ENCODE measurements at places on chromosomes 4 and X.

- peak; percentile 60 for DNase-seq
These were observed 431.8 kb upstream of the HTR2C start for GRCh38 chrX:114152130-114152529.

DNA sequence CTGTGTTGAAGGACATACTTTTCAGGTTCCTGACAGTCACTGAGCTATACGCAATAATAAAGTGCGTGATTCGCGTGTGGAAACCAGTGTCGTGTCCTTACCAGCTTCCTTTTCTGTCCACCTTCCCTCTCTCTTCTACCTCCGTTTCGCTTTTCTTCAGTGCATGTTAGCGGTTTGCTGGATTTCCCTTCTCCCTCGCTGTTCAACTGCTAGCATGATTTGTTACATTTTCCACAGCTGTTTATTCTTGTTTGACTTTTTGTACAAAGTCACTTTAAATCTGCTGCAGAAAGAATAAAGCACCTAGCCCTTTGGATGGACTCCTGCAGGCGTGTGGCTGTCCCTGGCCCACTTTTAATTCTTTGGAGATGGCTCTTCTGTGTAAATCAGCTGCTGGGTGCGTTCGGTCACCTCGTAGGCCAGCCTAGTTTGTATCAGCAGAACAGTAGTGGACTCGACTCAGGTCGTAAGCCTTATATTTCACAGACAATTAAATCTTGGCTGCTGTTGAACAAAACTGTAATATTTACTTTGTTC, 8.9 kb upstream of the HAND2 start:
- no peak for DNase-seq

DNA sequence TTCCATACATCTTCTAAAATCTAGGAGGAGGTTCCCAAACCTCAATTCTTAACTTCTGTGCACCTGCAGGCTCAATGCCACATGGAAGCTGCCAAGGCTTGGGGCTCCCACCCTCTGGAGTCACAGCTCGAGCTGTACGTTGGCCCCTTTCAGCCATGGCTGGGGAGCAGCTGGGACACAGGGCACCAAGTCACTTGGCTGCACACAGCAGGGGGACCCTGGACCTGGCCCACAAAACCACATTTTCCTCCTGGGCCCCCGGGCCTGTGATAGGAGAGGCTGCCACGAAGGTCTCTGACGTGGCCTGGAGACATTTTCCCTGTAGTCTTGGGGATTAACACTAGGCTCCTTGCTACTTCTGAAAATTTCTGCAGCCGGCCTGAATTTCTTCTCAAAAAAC, 8.2 kb upstream of the TENT5D start:
- no peak for DNase-seq

DNA sequence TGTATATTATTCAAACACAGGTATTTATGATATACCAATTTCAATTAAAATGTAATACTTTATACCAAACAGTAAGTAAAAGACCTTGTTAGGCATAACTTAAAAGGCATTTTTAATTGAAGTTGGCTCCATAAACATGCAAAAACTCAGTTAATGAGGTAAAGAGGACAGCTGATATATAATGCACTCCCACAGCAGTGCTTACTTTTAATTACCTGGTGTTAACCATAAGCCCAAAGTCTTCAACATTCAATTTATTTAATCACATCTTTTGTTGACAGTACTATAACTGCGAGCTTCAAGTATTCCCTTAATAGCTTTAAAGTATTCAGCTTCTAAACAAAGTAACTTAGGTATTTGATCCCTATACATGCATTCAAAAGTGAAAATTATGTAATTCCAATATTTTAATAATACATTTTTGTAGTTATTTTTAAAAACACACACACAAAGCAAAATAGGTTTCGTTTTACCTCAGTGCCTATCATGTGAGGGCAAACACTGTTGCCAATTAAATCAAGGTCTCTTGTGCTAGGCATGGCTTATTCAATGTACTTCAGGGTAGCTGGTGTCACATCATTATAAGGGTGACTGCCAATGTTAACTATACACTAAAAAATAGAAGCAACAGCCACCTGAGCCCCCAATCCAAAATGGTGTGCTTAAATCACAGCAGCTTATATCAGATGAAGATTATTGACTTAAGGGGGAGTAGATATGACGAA, 197.1 kb downstream of the LRBA start:
- no peak for DNase-seq

GRCh38 chr4:174813292-174813691, 15.8 kb downstream of the GLRA3 start:
- no peak for DNase-seq

GRCh38 chrX:78199851-78200250, 60.4 kb upstream of the TAF9B start:
- peak; percentile 0 for DNase-seq

DNA sequence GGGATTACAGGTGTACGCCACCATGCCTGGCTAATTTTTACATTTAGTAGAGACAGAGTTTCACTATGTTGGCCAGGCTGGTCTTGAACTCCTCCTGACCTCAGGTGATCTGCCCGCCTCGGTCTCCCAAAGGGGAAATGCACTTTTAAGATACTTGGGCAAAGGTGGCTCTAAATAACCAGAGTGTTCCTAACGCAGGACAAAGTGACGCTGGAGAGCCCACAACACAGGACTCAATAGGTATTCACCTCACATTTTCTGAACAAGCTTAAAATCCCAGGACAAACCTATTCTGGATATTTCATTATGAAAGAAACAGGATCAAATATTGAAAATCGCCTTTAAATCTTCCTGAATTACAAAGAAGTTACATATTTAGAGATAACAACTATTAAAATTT, 69.0 kb downstream of the WDFY3 start:
- DNase-seq = no peak

DNA sequence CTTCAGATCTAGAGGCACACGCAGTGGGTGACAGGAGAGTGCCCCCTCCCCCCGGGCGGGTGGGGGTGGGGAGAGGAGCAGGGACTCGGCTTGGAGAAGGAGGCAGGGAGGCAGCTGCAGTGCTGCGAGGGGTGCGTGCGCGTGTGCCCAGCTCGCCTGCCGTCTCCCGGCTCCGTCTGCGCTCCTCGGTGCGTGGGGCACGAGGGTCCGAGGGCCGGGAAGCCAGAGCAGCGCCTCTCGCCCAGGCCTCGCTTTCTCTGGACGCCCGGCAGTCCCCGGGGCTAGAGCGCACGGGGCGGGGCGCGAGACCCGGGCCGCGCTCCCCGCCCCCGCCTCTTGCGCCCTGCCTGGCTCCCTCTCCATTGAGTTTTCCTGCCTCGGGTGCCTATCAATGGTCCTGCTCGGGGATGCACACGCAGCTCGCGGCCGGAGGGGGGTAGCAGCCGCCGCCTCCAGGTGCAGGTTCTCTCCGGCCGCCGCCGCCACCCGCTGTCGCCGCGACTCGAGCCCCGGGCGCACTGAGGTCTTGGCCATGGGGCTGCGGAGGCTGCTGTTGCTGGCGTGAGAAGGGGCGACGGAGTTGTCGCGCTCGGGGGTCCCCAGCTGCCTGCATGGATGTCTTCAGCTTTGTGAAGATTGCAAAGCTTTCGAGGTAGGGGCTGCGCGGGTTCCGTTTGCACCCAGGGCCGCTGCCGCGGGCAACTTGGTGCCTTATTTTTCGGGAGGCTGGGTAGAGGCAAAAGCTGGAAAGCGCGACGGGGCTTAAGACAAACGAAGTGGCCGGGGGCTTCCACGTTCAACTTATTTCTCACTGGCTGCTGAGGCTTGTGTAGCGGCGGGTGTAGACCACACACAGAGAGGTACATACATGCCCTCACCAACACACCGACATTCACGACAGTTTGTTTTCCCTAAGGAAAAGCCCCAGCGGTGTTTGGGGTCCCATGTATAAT, at the start of gene FRMPD4:
Gene FRMPD4 (plus strand): TSS at position 113 of the 953 bp plus-strand sequence. CDS start 499 bp downstream, at position 612.
- DNase-seq = no peak

DNA sequence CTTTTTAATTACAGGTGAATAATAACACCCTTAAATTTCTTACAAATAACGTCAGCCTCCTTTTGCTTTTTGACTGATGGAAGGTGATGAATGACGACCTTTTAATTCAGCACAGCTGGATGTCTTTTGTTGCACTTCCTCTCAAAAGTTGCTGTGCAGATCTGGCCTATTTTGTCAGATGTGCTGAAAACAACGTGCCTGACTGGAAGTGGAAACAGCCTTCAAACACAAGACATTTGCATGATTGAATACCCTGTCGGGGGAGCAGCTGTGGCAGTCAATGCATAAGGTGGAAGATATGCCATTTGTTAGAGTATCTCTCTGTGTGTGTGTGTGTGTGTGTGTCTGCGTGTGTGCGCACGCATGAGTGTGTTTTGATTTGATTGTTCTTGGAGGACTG, 579.7 kb downstream of the SPRY1 start:
- no peak for DNase-seq

- DNase-seq = no peak
These were observed 81.0 kb downstream of the SHROOM2 start for GRCh38 chrX:9867226-9867625.

- no peak for DNase-seq
These were observed 14.4 kb upstream of the SEPSECS start for GRCh38 chr4:25174674-25175073.

DNA sequence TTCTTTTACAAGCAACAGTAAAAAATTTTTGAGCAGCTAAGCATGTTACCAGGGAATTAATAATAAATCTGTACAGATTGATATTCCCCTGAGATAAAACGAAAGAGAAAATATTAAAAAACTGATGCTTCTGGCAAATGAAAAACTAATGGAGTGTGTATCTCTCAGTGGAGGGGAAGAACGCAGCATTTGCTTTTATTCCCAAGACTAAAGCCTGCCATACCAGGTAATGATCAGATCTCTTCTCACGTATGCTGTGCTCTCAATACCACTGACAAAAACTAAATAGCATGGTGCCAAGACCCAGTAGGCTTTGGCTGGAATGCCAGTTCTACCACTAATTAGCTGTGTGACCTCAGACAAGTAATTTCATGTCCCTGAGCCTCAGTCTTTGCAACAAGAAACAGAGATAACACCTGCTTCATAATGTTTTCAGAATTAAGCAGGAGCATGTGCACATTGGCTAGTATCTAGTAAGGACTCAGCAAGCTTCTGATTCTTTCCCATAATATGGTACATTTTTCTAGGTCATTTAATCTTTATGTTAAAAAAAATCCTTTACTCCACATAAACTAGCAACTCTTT, 179.6 kb downstream of the CENPC start:
- DNase-seq = no peak

DNA sequence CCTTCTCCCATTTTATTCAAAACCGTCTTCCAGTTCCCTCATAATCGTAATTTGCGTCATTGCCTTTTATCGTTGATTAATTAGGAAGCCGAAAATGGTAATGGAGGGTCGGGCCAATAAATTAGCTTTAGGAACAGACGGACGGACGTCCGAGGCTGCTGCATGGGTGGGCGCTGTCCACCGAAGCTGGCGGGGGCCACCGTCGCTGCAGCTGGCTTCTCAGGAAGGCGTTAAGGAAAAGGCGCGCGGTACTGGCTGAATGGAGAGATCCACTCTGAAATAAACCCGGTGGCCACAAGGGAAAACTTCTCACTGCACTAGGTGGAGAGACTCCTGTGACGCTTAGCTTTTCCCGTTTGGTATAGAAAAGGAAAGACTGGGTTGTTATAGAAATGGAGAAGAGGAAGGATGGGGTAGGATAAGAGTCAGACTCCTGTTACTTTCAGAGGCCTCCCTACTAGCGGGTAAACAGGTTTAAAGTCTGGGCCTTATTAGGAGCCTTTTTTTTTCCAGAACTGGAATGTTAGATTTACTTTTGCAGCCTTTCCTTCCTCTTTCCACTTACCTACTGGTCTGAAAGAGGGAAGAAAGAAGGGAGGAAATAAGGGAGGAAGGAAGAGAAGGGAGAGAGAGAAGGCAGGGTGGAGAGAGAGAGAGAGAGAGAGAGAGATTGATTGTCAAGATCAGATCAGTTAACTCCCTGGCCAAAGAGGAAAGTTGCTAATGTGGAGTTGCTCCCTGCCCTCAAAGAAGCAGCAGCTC, 11.3 kb upstream of the PRDM8 start:
- DNase-seq = no peak

GRCh38 chrX:44189116-44189515, 154.4 kb downstream of the EFHC2 start:
- DNase-seq = no peak

GRCh38 chrX:83535417-83536196, 27.5 kb downstream of the POU3F4 start:
- DNase-seq = no peak

- no peak for DNase-seq
These were observed 228.3 kb upstream of the TTC29 start for GRCh38 chr4:147173797-147174432.

GRCh38 chrX:9495496-9495895, 30.6 kb downstream of the TBL1X start:
- no peak for DNase-seq

- DNase-seq = peak; percentile 61
These were observed 1384.8 kb downstream of the FAM133A start for GRCh38 chrX:95058815-95059214.

GRCh38 chr4:143307531-143307930, 29.1 kb upstream of the GAB1 start:
- no peak for DNase-seq

- no peak for DNase-seq
These were observed 24.3 kb upstream of the GLRA2 start for GRCh38 chrX:14504960-14505538.

DNA sequence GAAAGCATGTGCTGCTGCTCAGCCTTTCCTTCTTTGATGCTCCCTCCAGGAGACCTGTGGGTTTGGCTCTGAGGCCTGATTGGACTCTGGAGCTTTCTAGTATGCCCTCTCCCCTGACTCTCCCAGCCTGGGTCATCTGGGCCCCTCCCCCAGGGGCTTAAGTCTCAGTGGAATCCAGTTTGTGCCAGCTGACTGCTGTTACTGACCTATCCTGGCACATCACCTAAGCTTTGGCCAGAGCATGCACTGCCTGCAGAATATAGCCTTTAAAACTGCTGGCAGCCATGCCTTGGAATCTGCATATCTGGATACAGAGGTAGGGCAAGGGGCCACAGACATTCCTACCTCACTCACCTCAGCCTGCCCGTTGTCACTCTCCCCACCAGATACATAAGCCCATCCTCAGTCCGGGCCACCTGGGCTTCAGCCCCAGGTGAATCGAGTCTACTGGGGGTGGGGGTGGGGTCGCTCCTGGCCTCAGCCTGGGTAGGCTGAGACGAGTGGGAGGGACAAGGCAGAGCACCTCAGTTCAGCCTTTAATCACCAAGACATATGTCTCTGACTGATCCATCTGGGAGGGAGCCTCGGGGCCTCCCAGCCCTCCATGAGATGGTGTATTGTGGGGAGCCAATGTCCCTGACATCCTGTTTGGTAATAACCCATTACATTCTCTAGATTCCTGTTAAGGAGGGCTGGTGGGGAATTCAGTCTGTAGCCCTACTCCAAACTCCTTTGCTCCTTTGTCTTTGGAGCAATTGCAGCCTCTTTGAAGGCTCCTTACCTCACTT, 61.2 kb downstream of the STARD8 start:
- DNase-seq = no peak

- peak; percentile 29 for DNase-seq
These were observed 91.7 kb upstream of the CXorf66 start for GRCh38 chrX:140057001-140057411.

Measured in HS-5 (cell line).